ENCODE measurements at places on chromosomes 2 and 18. TPM values are rescaled to one million over a fixed set of nuclear protein-coding genes. Genes with fewer than 3 reads are reported as not detected.
A peak's percentile ranks its signal among the peaks of the same experiment; 100 is the strongest.

DNA sequence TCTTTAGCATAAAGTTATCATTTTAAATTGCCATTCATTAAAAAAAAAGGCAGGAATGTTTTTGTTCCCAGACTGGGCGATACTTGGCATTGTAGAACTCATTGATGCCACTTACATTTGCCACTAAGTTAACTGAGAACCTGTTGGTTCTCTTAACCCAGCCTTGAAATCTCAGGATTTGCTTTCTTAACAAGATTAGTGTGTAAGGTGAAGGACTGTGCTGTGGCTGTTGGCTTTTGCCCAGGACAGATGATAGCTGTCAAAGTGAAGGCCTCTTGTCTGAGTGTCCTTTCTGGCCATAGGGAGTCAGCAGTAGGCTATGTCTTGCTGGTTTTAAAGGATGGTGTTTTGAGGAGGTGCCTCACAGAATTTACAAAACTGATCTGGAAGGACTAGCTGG lies 2.6 kb downstream of the DPYSL5 start:
- peak; percentile 38 for DNase-seq

PFN4 gene
- total RNA-seq, result 1.1 TPM

DNA sequence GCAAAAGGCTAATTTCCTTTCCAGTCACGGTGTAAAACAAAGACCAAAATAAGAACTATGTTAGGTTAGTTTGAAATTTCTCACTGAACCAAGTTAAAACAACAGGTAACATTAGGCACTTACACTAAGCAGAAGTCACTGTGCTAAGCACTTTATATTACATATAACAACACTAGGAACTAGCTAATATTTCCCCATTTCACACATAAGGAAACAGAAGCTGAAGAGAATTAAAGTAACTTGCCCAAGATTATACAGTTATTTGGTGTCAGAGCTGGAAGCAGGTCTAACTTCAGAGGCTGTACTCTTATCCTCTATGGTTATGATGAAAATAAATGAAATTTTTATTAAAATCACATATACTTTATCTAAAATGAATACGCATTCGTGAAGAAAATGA lies 5.9 kb downstream of the ITSN2 start:
- no peak for DNase-seq

DNA sequence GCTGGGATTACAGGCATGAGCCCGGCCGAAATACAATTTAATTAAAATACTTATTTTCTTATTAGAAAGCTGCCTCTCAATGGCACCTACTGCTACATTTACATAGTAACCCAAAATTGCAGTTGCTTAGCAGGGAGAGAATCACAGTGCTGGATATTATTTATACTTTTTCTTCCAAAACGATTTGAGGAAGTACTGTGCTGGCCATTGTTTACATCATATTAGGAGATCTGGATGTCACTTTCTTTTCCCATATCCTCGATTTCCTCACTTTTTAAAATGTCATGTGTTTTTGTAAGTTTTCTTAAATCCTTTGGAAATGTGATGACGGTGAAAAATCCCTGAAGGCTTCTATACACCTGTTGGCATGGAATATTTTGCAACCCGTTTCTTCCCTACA lies 3.4 kb upstream of the SP3 start:
- DNase-seq, result no peak

EHD3 gene
- total RNA-seq, result 5.0 TPM

DNA sequence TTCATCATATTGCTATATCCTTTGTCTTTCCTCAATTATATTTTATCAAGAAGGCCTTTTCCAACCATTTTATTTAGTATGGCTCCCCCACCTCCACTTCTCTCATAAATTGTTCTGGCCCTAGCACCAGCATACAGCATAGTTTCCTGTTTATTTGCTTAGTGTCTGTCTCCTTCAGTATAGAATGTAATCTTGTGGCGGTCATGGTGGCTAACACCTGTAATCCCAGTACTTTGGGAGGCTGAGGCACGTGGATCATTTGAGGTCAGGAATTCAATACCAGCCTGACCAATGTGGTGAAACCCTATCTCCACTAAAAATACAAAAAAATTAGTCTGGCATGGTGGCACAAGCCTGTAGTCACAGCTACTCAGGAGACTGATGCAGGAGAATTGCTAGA lies 39.6 kb upstream of the CLASP1 start:
- DNase-seq, result no peak

DNA sequence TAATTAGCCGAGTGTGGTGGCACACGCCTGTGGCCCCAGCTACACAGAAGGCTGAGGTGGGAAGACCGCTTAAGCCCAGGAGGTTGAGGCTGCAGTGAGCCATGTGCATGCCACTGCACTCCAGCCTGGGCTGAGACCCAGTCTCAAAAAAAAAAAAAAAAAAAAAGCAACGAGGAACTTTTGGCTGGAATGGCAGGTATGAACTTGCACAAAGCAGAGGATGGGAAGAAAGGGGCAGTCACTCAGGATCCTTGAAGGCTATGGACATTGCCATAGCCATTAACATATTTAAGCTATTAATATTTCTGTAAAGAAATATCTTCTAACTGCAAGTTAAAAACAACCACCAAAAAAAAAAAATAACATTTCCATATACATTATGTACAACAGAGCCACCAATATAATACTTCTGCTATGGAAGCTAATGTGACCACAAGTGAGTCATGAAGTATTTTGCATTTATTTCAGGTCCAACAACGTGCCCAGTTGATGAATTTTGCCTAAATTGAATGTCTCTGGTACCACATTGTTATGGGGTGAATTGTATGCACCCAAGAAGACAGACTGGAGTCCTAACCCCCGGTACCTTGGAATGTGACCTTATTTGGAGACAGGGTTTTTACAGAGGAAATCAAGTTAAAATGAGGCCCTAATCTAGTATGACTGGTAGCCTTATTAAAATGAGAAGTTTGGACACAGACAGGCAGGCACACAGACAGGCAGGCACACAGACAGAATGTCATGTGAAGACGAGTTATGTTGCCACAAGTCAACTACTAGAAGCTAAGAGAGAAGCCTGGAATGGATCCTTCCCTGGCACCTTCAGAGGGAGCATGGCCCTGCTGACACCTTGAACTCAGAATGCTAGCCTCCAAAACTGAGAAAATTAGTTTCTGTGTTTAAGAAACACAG lies 102.8 kb downstream of the RBMS1 start:
- no peak for DNase-seq

GRCh38 chr18:13158428-13158827 lies 60.1 kb upstream of the LDLRAD4 start:
- DNase-seq, result no peak

DNA sequence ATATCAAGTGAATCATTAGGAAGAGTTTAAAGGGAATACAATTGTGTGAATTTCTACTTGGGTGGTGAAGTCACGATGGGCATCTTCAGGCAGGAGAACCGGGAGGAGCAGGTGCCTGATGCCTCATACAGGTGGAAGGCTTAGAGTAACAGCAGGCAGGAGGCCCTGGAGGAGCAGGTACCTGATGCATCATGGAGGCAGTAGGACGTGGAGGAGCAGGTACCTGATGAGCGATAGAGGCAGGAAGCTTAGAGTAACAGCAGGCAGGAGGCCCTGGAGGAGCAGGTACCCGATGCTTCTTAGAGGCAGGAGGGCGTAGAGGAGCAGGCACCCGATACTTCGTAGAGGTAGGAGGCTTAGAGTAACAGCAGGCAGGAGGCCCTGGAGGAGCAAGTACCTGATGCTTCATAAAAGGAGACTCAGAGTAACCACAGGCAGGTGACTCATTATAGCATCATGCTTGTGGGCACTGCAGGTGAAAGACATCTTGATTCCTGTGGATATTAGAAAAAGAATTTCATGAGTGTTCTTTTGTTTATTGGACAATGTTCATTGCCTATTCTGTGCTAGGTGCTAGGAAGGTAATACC lies 133.9 kb downstream of the ATP9B start:
- no peak for DNase-seq

- peak; percentile 38 for DNase-seq
Observed at GRCh38 chr2:181231886-181232621, 225.1 kb upstream of the ITGA4 start.

DNA sequence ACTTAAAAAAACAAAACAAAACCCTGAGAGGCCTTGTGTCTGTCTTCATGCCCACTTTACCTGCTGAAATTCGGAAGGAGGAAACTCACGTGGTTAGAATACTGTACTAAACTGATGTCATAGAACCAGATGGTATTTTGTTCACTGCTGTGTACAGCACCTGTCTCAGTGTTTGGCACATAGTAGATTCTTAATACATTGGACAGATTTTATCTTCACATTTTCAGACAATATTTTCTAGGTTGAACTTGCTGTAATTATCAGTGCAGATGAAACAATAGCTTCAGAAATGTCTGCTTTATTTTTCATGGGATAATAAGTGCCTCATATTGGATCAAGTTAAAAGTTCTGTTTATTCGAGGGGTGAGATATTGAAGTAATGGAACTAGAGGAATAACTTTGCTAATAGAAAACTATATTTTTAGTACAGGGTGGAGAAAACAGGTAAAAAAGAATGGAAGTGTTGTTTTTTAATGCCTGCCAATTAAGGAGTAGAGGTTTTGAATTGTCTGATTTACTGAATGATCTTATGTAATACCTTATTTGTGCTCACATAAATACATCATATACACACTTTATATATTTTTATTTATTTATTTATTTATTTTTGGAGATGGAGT lies 23.7 kb downstream of the DDX1 start:
- DNase-seq, result no peak

- DNase-seq, result no peak
Observed at GRCh38 chr2:46800218-46800617, 115.4 kb downstream of the MCFD2 start.

TXNDC2 gene
- total RNA-seq, result 0.10 TPM

DAW1 gene
- total RNA-seq, result not detected

POTEI gene
- total RNA-seq, result not detected
